ENCODE measurements at places on chromosomes 4 and X.
A peak's percentile ranks its signal among the peaks of the same experiment; 100 is the strongest.

- no peak overlapping the region for H3K27ac ChIP-seq
- H3K4me1 ChIP-seq = no peaks in the 10 kb centered on the region
- H3K27me3 ChIP-seq = no peaks in the 10 kb centered on the region
- H3K36me3 ChIP-seq = no peaks in the 10 kb centered on the region
Measured at GRCh38 chr4:124044867-124045266, 648.3 kb downstream of the SPRY1 start.

GRCh38 chrX:25049357-25049756, 33.6 kb upstream of the ARX start:
- peak; percentile 24 for DNase-seq
- H3K4me1 ChIP-seq = no peaks in the 10 kb centered on the region
- H3K27ac ChIP-seq = no peak overlapping the region
- no peaks in the 10 kb centered on the region for H3K36me3 ChIP-seq
- H3K27me3 ChIP-seq = no peaks in the 10 kb centered on the region

DNA sequence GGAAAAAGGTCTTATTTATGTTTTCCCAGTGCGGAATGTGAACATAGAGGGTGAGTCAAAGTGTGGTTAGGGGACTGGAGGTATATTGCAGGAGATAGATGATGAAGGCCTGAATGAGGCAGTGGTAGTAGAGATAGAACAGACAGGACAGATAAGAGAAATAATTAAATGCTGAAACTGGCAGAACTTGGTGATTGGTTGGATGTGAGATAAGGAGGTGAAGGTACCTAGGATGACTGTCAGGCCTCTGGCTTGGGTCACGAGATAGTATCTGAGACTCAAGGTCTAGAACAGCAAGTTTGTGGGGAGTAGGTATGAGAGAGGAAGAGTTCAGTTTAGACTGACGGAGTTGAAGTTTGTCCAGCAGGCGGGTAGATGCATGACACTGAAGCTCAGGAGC, 3.5 kb downstream of the MND1 start:
- no peaks in the 10 kb centered on the region for H3K27me3 ChIP-seq
- no peaks in the 10 kb centered on the region for H3K4me1 ChIP-seq
- no peaks in the 10 kb centered on the region for H3K36me3 ChIP-seq
- H3K27ac ChIP-seq = no peak overlapping the region
- no peak for DNase-seq

- H3K4me3 ChIP-seq = no peak overlapping the region
- no peak overlapping the region for H3K27ac ChIP-seq
- H3K36me3 ChIP-seq = no peaks in the 10 kb centered on the region
Measured at GRCh38 chr4:182855312-182855711, 61.9 kb downstream of the DCTD start.

DNA sequence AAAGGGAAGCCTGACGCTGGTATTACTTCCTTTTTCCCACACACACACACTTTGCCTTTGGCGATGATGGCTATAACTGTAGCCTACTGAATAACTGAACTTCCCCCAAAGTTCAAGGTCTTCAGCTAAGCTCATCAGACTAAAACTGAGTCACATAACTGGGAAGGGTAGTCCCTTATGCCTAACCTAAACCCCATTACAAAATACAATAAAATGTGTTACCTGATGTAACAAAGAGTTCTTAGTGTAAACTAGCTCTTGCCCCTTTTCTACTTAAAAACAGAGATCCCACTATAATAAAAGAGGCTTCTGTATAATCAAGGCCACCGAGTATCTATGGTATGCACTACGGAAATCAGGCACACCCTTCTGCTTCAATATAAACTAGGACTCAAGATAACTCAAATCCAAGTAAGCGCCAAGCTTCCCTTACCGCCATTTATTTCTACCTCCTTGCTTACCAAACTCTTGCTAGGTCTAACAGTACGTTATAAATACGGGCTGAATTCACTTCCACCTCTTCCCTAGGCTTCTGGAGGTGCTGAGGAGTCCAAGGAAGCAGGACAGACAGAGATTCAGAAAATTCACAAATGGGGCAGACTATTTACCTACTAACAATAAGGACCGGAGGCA, 2.4 kb downstream of the OTUD4 start:
- H3K27ac ChIP-seq = peak overlapping the region; percentile 83
- H3K36me3 ChIP-seq = no peaks in the 10 kb centered on the region
- no peaks in the 10 kb centered on the region for H3K27me3 ChIP-seq
- peak overlapping the region; percentile 82 for H3K4me3 ChIP-seq
- peak; percentile 47 for DNase-seq
- H3K4me1 ChIP-seq = no peaks in the 10 kb centered on the region

DNA sequence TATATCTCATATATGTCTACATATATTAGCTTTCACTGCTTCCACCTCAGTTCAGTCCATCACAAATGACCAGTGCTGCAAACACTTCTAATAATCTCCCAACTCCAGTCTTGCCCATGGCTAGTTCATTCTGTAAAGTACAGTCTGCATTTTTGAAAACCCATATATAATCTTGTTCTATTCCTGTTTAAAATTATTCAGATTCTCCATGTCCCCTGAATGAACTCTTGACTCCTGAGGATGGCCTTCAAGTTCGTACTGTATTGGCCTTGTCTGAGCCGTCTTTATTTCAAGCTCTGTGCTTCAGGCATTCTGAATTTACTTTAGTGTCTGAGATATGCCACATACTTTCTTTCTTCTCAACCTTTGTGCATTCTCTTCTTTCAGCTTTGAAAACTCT, 84.7 kb downstream of the PTPN13 start:
- no peak for DNase-seq
- H3K4me1 ChIP-seq = no peaks in the 10 kb centered on the region
- H3K27me3 ChIP-seq = no peaks in the 10 kb centered on the region
- no peak overlapping the region for H3K27ac ChIP-seq

DNA sequence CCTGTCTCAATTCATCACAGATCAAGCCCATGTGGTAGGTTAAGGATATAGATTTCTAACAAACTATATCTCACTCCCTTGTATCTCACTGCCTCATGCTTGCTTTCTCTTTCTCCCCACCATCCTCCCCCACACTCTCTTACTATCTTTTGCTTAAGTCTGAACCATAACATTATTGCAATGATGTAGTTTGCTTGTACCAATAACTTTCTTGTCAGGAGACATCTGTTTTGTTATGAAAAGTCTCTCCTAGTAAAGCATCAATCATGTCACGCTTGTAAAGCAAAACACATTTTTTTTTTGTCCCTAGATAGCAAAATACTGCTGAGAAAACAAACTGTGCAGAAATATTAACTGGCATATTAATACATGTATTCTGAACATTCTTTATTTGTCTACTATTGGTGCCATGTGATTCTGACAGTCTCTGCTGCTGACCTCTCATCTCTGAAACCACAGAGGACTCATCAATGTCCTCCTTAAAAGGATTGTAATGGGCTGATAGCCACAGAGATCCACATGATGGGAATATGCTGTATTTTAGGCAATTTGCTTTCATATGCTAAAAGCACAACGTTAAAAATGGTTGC, 217.5 kb downstream of the VEGFC start:
- H3K27me3 ChIP-seq = peaks cover 4% of the 10 kb centered on the region
- H3K4me1 ChIP-seq = no peaks in the 10 kb centered on the region
- H3K4me3 ChIP-seq = no peak overlapping the region
- peak; percentile 85 for DNase-seq
- H3K36me3 ChIP-seq = no peaks in the 10 kb centered on the region
- H3K27ac ChIP-seq = no peak overlapping the region

GRCh38 chrX:48910926-48911411, 477 bp downstream of the SLC35A2 start:
- H3K27me3 ChIP-seq = no peaks in the 10 kb centered on the region
- peak overlapping the region; percentile 80 for H3K4me3 ChIP-seq
- DNase-seq = no peak
- peak overlapping the region; percentile 93 for H3K27ac ChIP-seq
- H3K4me1 ChIP-seq = no peaks in the 10 kb centered on the region

GRCh38 chrX:125765347-125765746, 400.7 kb downstream of the DCAF12L2 start:
- DNase-seq = no peak
- H3K27me3 ChIP-seq = no peaks in the 10 kb centered on the region
- no peaks in the 10 kb centered on the region for H3K4me1 ChIP-seq

GRCh38 chr4:122305853-122306252, 73.0 kb upstream of the ADAD1 start:
- no peaks in the 10 kb centered on the region for H3K4me1 ChIP-seq
- H3K27me3 ChIP-seq = no peaks in the 10 kb centered on the region
- DNase-seq = no peak
- no peaks in the 10 kb centered on the region for H3K36me3 ChIP-seq
- H3K4me3 ChIP-seq = no peak overlapping the region

All from fibroblast of lung (primary cell).